ELF-1 (cell line): ENCODE measurements at places on chromosomes 7 and 10.

GRCh38 chr7:157692460-157693011 lies 355.7 kb downstream of the DNAJB6 start:
- DNase-seq: no peak

GRCh38 chr7:7548407-7548806 lies 12.7 kb upstream of the COL28A1 start:
- no peak for DNase-seq

GRCh38 chr10:86968994-86969355 lies 693 bp downstream of the ADIRF start:
- no peak for DNase-seq

DNA sequence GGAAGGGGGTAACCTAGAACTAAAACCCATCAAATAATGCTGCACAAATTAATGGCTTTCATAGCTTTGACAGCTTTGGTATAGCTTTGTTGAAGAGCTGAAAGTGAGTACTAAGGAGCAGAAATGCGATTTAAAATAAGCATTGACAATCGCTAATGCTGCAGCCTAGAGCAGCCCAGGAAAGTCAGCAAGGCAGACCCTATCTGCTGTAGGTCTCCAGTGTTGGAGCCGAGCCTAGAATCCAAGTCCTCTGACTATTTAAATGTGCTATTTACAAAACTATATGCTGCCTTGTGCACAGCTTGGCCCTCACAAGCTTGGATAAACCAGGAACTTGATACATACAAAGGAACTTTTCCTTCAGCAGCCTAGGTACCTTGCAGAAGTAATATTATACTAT lies 64.9 kb upstream of the ASAH2 start:
- no peak for DNase-seq

DNA sequence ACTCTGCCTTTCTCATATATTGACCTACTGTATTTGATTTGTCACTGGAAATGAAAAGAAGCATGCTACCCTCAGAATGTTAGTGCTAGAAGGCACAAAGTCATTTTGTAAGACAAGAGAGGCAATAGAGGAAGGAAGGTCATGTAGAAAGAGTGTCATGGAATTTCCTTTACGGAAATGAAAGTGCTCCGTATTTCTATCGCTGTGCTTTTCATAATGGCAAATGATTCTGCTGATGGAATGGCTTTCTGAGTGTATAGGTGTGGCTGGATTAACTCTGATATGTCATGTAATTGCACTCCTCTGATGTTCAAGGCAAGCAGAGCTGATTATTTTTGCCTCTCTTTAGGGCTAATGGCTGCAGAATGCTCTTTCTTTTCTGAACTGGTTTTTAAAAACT lies 15.5 kb upstream of the STEAP4 start:
- no peak for DNase-seq

DNA sequence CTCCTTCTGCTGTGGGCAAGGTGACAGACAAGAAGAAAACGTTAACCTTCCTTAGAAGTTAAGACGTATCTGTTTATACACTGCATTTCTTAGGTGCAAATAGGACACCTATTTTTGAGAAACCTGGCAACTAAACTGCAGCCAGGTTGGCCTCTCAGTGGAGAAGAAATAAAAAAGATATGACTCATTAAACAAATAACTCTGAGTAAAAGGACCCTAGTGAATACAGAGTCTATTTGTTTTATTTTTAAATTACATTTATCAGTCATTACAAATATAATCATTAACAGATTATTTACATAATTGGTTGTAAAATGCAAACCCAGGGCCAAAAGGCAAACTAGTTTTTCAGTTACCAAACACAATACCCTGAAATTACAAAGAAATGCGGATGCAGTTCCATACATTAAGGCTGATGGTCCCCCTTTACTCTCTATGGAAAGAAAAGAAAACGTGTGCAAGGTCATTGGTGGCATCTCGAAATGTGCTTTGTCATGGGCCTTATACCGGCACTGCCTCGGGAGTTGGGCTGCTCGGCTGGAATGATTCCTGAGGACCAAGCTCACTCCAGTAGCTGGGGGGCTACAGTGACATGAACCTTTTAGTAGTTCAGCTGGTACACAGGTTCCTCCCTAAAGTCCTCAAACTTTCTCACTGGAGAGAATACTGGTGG lies 38.4 kb downstream of the ADRB1 start:
- DNase-seq: no peak

DNA sequence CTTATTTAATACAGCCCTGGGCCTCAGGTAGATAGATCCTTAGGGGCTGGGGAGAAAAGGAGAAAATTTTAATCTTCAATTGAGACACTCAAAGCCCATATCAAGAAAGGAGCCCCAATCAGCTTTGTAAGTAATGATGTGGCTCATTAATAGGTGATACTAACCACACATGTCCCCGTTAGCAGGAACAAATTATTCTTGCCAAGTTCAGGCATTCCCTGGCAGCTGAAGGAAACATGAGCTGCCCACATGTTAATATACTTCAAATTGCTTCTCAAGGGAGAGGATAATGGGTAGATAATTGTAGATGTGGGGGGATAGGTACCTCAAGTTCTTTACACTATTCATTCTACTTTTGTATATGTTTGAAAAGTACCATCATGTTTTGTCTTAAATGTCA lies 14.5 kb downstream of the IFIT5 start:
- no peak for DNase-seq

DNA sequence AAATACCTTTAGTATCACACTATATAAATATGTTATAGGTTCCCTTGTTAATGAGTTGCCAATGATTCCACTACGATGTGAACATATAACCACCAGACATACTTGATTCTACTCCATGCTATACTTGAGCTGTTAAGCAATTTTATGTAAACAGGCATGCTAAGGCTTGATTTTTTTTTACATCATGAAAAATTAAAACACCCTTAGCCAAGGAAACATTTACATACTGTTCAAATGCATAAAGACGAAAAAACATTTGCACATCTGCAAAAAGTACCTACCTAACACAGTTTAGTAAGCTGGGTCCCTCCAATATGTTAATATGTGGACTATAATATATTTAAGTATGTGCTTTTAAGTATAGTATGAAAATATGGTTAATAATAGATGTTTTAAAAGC lies 9.0 kb upstream of the CABCOCO1 start:
- DNase-seq: no peak

DNA sequence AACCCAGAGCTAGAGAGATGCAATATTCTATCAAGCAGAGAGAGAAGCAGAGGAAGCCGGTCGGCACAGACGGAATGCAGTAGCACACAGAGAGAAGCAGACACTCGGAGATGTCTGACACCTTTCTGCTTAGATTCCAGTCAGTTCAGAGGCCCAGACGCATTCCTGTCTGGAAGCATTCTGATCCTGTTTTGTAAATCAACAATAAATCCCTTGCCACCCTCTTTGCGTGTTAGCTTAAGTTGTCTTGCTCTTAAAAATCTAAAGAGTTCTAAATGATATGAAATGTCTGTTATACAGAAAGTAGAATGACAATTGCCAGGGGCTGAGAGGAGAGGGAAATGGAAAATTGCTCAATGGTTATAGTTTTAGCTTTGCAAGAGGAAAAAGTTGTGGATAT lies 27.4 kb upstream of the ATRNL1 start:
- DNase-seq: peak; percentile 32

- DNase-seq: no peak
Observed at GRCh38 chr10:38159004-38159403, 64.9 kb downstream of the ZNF37A start.

- no peak for DNase-seq
Observed at GRCh38 chr10:26969145-26969926, 108.6 kb upstream of the ABI1 start.

DNA sequence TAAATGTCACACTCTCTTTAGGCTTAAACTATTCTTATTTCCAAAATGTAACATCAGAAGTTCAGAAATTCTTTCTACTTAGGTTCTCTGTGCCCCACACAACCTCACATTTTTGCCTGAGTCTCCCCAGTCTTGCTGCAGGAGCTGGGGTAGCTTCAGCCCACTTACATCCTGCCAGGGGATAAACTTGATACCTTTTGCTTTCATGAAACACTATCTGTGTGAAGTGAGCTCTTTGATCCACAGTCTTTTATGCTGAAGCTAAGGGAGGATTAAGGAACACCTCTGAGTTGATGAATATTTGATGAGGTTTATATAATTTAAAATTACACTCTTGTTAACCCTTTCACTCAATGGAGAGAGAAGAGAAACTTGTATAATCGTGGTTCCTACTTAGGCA lies 341.0 kb downstream of the AUTS2 start:
- no peak for DNase-seq

GRCh38 chr10:48773580-48773979 lies 88.9 kb downstream of the WDFY4 start:
- no peak for DNase-seq

DNA sequence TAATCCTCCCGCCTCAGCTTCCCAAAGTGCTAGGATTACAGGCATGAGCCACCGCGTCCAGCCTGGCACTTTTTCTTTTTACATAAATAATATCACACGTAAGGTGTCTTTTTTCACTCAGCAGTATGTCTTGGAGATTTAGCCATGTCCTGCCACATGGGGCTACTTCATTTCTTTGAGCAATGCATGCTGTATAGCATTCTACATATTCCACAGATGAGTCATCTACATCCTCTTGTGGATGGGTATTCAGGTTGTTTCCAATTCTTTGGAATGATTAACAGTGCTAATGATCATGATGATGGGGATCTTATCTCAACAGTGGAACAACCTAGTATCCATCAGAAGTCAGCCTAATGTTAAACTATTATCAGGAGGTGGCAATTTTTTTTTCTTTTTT lies 50.8 kb downstream of the ZNF503 start:
- DNase-seq: no peak

DNA sequence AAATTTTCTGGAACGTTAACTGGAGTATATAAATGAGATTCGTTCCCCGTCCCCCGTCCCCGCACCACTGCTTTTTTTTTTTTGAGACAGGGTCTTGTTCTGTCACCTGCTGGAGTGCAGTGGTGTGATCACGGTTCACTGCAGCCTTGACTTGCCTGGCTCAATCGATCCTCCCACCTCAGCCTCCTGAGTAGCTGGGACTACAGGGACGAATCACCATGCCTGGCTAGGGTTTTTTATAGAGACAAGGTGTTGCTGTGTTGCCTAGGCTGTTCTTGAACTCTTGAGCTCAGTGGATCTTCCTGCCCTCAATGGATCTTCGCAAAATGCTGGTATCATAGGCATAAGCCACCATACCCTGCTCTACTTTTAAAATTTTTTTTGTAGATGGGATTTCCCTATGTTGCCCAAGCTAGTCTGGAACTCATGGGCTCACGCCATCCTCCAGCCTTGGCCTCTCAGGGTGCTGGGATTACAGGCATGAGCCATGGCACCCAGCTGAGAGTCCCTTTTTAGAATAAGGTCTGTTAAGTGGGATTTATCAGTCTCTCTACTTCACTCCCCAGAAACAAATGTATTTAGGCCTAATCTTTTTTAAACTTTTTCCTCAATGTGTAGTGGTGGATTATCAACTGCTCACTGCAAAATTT lies 122.9 kb downstream of the LYZL1 start:
- DNase-seq: no peak

DNA sequence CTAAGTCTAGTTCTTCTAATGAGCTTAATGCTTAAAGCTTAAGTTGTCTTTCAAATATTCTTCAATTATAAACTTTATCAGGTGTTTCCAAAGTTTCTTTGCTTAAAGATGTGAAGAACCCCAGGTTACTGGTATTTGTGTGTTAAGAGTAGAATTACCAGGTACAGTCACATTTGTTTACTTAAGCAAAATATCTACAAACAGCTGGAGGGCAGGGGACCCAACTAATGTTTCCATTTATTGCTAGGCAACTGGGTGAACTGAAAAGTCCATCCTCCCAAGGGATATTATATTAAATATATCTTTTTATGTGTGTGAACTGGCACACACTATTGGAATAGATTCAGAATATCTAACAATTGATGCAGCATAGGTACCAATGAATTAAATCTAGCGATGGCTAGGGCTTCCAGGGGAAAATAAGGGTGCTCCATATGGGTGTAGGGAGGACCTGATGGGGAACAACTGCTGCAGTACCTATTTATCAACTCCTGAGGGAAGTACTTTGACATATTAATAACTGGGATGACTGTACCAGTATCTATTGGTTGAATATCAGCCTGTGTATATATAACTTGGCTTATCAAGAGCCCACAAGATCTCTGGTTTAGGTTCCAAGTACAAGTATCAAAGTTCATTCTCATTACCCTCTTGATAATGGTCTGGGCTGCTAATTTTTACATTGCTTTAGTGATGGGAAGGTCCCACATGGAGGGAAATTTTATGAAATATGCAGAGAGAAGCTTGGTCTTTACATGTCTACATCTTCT lies 10.3 kb upstream of the AGR3 start:
- DNase-seq: no peak

DNA sequence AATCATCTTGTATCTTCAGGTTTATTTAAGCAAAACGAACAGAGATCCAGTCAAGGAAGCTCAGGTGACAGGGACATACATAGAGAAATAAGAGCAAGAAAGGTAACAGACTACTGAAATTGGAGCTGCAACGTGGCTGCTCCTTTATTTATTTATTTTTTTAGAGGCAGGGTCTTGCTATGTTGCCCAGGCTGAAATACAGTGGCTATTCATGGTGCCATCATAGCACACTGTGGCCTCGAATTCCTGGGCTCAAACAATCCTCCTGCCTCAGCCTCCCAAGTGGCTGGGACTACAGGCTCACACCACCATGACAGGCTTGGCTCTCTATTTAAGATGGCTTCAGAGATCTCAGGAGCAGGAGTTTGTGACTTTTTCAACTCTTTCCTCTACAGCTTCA lies 46.4 kb downstream of the COL1A2 start:
- no peak for DNase-seq

GRCh38 chr10:24118246-24118645 lies 90.7 kb upstream of the KIAA1217 start:
- peak; percentile 36 for DNase-seq

DNA sequence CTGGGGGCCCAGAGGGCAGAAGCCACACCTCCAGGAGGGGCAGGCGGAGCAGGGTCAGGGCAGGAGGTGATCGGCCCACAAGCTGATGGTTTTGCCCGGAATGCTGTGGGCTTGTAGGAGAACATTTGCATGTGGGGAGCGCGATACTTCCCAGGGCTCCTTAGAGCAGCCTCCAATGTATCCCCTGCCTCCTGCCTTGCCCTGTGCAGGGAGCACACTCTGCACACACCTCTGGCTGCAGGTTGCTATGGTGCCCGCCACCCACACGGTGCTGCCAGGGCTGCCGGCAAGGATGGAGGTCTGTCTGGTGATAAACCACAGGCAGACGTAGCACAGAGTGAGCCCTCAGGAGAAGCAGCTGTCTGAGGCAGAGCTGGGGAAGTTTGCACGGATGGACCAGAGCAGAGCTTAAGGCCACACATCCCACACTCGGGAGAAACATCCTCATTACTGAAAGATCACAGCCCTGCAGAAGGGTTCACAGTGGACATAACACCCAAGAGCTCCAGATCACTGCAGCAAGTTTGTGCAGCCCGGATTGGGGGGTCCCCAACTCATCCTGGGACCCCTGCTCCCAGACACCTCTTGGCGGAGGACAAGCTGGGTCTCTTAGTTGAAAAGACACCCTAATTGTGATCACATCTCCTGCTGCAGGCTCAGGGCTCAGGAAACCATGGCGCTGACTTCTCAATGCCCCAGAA lies 41.8 kb downstream of the VIPR2 start:
- no peak for DNase-seq

DNA sequence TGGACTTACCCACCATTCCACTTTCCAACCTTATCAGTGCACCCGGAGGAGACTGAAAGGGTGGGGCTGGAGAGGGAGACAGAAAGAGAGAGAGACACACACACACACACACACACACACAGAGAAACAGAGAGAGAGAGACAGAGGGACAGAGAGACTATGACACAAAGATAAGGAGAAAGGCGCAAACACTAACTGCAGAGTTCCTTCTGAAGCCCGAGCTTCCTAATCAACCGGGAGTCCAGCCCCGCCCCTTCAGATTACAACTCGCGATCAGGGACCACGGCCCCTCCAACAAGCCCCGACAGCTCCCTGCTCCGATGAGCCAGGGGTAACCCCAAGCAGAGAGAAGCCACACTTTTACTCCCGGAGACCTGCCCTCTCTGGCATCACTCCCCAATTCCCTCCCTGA lies 499 bp downstream of the GAL3ST4 start:
- no peak for DNase-seq
